WTC11 (cell line): ENCODE measurements at places on chromosomes 5 and 9.

DNA sequence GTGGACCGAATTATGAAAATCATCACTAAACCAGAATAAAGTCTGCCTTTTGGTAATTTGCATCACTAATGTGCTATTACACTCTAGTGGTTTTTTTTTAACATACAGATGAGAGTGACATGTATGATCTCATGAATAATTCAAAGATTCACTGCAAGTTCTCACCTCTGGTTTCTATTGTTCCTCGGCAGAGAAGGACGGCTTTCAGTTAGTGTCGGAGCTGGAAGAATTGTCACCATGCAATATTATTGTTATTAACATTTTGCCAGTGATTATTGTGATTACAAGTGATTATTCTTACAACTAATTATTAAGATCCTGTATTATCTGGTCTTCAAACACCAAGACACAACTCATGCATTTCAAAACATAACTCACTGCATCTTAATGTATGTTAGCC, 366.6 kb upstream of the RPS23 start:
- DNase-seq: no peak

- no peak for DNase-seq
These were observed 5.9 kb downstream of the CYFIP2 start for GRCh38 chr5:157271740-157272271.

DNA sequence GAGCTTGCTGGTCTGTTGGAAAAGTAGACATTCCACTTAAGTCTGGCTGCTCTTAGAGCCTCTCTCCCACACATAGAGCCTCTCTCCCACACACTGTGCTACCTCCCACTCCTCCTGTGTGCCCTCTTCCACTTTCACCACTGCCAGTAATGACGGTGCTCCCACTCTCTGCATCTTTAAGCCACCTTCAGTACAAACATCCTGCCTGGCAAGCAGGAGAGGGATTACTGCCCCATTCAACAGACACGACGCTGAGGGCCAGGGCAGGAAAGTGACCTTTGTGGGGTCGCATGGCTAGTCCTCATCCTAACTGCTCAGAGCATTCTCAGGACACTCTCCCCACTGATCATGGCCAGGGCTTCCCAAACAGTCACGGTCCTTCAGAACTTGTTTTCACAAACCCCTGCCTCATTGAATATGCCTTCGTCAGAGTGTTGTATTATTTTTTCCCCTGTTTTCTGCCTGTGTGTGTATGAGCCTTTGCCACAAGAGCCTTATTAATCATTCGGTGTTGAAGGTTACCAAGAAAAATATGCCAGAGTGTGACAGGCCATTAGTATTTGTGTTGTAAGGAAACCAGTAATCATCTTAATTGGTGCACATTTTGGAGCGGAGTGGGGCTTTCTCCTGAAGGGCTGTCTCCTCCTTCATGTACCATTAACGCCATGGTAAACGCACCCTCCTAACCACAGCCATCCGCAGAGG, 87.1 kb upstream of the SAP30L start:
- no peak for DNase-seq

DNA sequence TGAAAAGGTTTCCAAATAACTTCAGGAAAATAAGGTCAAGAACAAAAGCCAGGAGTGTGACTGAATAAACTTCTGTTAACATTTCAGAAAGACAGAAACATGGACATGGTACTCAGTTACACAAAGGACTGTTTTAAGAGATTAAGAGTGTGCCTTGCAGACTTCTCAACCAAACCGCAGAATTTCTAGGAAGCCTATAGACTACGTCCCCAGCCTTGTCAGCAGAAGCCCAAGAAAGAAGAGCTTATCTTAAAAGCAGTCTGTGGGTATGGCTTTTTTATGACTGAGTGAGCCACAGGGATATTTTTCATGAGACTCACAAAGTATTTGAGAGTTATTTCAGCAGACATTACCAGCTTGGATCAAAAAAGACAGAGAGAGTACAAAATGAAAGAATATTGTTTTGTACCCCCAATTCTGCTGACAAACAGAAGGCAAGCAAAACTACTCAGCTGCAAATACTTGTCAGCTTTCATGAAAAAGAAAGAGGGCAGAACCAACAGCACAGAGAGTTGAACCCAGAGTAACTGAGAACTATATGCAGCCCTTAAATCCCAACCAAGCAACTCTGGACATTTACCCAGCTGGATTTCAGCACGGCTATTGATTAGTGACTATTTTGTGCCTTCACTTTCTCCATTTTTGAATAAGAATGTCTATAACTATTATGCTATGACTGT, 711.0 kb upstream of the CTNND2 start:
- DNase-seq: no peak

GRCh38 chr9:98010445-98010844, 27.3 kb downstream of the ANP32B start:
- peak; percentile 16 for DNase-seq

DNA sequence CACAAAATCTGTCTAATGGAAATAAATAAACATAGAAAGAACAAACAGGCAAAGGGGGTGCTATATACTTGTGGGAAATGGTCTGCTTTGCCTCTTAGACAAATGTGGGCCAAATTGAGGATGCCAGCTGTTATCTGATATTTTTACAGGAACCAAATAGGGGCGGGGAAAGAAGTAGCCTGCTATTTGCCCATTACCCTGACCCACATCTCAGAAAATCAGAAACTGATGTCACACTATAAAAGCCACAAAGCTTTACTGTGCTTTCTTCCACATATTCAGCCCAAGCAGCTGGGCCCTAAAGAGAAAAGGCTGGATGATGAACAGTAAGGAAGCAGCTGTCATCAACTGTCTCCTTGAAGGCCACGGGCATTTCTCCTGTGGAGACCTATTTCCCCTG, 97.3 kb downstream of the ELAVL2 start:
- DNase-seq: no peak
